ENCODE measurements at places on chromosomes 3 and 15.

- no peak for DNase-seq
Measured at GRCh38 chr15:36571301-36571700, 8.1 kb upstream of the CDIN1 start.

DNA sequence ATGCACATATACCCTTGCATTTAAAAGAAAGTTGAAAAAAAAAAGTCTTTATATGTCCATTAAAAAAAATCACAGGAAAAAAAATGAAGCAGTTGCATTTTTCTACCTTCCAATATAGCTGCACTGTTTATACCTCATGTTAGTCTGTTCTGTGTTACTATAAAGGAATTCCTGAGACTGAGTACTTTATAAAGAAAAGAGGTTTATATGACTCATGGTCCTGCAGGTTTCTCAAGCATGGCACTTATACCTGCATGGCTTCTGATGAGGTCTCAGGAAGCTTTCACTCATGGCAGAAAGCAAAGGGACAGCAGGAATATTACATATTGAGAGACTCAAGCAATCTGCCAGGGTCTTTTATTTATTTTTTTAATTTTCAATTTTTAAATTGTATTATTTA lies 277.2 kb upstream of the BCHE start:
- DNase-seq, result no peak

GRCh38 chr15:33840615-33841014 lies 127.7 kb upstream of the CHRM5 start:
- no peak for DNase-seq

- DNase-seq, result no peak
Measured at GRCh38 chr3:157091083-157091833, 68.7 kb downstream of the CCNL1 start.

DNA sequence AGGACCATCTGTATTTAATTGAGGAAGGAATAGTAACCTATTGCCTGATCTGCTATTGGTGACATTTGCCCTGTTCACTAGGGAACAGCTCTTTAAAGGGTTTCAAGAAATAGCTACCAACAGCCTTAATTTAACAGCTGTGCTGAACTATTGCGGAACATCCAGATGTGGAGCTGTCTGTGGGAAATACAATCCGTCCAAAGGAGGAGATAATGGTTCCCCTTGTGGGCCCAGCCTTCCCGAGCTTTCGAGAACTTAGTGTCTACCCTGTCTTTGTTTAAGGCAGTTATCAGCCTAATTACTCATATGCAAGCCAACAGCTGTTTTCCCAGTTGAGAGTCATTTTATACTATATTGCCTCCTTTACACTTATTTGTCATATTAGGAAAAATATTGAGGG lies 398.6 kb downstream of the WDR72 start:
- no peak for DNase-seq

DNA sequence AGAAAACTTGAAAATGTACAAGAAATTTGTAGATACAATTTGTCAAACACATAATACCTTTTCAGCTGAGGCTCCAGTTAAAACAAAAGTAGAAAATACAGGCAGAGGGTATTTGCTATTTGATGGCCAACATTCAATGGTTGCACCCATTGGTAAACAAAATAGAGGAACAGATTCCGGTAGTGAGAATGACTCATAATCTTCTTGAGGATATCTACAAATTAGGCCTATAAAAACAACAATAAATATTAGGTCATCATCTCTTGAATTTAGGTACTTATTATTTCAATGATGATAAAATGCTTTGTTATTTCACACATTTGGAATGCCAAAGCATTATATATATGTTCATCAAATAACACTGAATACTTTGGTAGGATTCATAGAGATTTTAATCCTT lies 53.4 kb downstream of the DENND4A start:
- DNase-seq, result no peak

- DNase-seq, result no peak
Measured at GRCh38 chr3:168823466-168823865, 727.7 kb upstream of the GOLIM4 start.

- no peak for DNase-seq
Measured at GRCh38 chr3:52433996-52434479, 10.9 kb downstream of the SEMA3G start.

DNA sequence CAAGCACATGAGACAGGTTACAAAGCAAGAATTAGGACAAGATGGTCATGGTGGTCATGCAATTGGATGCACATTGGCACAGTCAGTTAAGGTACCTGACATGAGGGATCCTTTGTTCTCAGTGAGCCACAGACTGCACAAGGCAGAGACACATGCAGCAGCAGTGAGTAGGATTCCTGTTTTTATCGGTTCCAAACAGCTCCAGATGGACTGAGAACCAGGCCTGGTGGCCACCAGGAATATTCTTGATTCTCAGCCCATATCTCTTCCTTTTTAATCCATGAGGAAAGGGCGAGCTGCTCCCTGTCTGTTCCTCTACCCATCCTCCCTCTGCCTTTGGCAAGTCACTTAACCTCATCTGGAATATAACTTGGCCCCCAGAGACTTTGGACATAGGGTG lies 410.8 kb downstream of the GAP43 start:
- no peak for DNase-seq

DNA sequence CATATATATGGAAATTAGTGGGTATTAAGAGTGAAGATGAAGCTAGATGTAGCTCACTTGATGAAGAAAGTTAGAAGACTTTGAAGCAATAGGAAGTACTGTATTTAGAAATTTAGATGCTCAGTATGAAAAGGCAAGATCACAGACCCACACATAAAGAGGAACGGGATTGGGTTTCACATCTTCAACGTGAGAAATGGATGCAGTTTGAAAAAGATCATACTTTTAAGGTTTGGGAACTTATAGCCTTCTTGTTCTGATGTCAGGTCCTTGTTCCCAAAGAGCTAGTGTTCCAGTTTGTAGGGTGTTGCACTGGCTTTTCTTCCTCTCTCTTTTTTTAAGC lies 16.7 kb downstream of the AP3S2 start:
- DNase-seq, result no peak

GRCh38 chr3:18630295-18630694 lies 205.2 kb upstream of the SATB1 start:
- DNase-seq, result no peak

GRCh38 chr3:51894939-51895338 lies 8.2 kb downstream of the IQCF1 start:
- no peak for DNase-seq

DNA sequence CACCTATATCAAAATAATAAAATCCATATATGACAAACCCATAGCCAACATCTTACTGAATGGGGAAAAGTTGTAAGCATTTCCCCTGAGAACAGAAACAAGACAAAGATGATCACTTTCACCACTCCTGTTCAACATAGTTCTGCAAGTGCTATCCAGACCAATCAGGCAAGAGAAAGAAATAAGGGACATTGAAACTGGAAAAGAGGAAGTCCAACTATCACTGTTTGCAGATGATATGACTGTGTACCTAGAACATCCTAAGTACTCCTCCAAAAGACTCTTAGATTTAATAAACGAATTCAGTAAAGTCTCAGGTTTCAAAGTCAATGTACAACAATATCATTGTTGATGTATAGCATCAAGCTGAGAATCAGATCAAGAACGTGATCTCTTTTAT lies 35.6 kb upstream of the FGF7 start:
- DNase-seq, result no peak

- DNase-seq, result no peak
Measured at GRCh38 chr15:89707577-89707976, 17.0 kb downstream of the WDR93 start.

- DNase-seq, result no peak
Measured at GRCh38 chr3:98058244-98058960, 23.3 kb upstream of the GABRR3 start.

DNA sequence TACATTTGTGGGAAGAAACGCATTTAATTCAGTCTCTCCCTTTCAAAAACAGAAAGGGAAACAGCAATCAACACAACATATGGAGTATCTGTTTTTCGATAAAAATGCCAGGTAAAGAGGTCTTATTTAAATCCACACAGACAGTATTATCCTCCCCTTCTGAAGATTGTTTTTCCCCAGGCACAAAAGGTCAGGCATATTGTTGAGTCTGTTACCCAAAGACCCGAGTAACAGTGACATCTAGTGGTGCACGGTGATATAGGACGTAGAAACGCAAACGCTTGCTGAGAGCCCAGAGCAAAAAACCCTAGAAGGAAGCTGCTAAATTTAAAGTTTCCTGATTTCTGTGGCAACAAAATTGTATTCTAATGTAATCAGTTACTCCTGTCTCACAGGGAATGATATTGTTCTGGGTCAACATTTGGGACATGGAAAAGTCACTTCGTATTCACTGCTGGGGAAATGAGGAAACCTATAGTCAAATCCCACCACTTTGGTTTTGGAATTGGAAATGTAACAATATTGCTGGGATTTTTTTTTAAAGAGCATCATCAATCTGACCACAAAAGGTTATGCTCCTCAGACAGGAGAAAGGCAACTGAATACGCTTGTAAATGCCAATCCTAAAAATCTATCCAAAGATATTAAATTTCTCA lies 312.7 kb upstream of the CCDC54 start:
- DNase-seq, result peak; percentile 55

DNA sequence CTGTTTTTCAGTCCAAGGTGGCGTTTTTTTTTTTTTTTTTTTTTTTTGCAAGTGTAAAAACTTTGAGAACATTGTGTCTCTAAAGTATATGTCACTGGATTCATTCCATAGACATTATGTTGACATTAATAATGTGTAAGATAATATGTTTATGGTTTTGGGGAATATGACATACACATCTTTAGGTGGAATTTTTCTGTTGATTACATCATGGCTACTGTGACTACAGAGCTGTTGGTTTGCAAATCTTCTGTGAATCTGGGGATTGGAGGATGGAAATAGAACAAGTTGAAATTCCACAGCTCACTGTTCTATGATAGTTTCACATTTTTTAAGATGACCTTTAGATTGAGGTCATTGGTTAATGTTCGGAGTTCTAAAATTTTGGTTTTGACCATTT lies 24.4 kb upstream of the PLSCR2 start:
- no peak for DNase-seq

- DNase-seq, result no peak
Measured at GRCh38 chr15:74858369-74858740, 14.8 kb downstream of the SCAMP2 start.

- no peak for DNase-seq
Measured at GRCh38 chr3:120475722-120476377, 25.1 kb upstream of the FSTL1 start.

GRCh38 chr15:23687143-23687470 lies at the start of gene NDN:
Gene NDN (minus strand): TSS chr15:23687305. CDS start chr15:23687217, 88 bp downstream.
- no peak for DNase-seq

DNA sequence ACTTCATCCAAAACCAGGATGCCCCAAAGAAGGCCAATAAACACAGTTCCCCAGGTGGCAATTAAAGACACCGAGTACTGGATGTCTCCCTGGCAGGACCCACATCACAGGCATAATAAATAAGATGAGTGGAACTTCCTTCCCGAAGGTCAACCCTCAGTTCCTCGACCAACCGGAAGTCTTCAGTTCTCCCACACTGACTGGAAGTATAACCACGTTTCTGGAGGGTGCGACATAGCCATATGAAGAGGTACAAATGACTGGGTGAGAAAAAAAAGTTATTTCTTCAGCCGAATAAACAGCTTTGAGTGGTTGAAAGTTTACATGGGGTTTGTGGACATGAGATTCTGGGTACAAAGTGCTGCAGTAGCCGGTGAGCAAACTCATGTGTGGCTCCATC lies 34.6 kb upstream of the MUC13 start:
- no peak for DNase-seq
